ENCODE measurements at places on chromosomes 5 and 9. TPM values are rescaled to one million over a fixed set of nuclear protein-coding genes. Genes with fewer than 3 reads are reported as not detected.

Gene BDP1
- total RNA-seq, result 31.3 TPM

Gene AMBP
- total RNA-seq, result not detected

Gene ARID3C
- total RNA-seq, result 0.25 TPM

Gene TLN1
- 151 TPM for total RNA-seq

Gene IL13
- 0.17 TPM for total RNA-seq

DNA sequence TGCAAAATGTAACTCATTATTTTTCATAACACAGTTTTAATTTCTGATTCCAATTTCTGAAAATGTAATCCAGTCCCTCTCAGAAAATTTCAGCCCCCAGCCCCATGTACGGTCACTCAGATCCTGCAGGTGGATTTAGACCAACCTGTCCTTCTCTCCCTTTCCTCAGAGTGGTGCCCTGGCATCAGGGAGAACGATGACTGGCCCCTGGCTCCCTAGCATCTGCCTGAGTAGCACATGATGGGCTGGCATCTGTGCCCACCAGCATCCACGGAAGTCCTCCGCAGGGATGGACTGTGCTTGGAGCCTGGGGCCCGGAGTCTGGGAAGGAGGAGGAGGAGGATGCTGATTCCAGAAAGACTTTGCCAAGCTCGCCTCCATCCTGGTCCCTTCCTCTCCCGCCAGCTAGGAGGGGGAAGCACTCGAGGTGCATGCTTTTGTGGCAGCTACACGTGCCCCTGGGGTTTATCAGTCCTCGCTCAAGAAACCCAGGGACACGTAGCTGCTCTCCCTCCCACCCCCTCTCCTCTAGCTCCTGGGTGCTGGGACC is 54.4 kb upstream of the RUFY1 start:
- no peak overlapping the region for H3K27ac ChIP-seq
- no peaks in the 10 kb centered on the region for H3K27me3 ChIP-seq
- H3K36me3 ChIP-seq, result no peaks in the 10 kb centered on the region
- no peak for DNase-seq
- H3K4me1 ChIP-seq, result no peaks in the 10 kb centered on the region
- no peak overlapping the region for H3K4me3 ChIP-seq

DNA sequence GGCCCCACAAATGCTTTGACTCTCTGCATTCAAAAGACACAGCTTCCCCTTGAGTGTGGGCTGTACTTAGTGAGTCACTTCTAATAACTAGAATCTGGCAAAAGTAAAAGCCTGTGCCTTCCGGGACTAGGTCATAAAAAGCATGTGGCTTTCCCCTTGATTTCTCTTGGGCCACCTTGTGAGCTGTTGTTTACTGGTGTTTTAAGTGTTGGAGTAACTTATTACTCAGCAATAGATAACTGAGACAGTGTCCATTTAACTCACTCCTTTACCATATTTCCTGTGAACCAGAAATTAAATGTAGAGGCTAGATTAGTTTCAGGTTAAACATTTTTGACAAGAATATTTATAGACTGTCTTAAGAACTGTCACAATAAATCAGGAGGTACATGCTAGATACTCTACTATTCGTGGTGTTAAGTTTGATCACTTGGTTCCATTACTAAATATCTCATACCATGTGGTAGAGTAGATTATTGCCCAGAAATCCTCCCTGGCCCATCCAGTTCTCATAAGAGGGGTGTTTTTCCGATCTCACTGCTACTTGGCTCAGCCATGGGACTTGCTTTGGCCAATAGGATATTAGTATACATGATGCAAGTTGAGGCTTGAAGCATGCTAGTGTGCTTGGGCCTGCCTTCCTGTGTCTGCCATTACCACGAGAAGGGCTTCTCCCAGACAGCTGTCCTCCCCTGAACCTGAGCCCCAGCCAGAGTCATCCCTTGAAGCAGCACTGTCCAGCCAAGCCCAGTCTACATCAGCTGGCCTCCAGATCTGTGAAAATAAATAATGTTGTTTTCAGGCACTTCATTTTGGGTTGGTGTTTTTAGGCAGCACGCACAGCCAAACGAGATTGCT is 10.4 kb upstream of the CMBL start:
- no peak overlapping the region for H3K4me3 ChIP-seq
- H3K4me1 ChIP-seq, result no peaks in the 10 kb centered on the region
- no peak for DNase-seq
- no peaks in the 10 kb centered on the region for H3K36me3 ChIP-seq
- H3K27me3 ChIP-seq, result no peaks in the 10 kb centered on the region

DNA sequence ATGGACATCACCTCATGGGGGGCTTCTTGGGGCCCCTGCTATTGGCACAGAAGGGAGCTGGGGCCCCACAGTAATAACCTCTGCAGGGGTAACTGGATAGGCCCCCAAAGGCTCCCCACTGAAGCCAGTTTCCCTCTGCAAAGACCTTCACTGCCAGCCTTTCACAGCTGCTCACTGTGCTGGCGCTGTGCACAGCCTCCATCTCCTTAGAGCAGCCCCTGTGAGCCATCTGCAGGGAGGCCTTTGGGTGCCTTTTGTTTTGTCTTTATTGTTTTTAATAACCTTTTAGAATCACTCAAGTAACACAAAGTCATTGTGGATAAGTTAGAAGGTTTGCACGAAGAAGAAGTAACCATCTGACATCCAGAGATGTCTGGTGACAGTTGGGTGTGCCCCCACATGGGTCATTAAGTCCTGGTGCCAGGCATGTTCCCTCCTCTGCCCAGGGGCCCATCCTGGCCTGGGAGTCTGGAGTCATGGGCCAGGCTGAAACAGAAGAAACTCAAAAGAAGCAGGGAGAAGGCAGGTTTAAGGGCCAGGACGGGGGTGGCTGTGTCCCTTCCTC is 42.7 kb downstream of the NCS1 start:
- no peak for DNase-seq
- H3K27me3 ChIP-seq, result no peaks in the 10 kb centered on the region
- no peak overlapping the region for H3K27ac ChIP-seq
- H3K4me1 ChIP-seq, result no peaks in the 10 kb centered on the region

Gene GCNT4
- 7.2 TPM for total RNA-seq

GRCh38 chr5:176355400-176356178 is 6.0 kb downstream of the KIAA1191 start:
- no peak overlapping the region for H3K4me3 ChIP-seq
- H3K27me3 ChIP-seq, result no peaks in the 10 kb centered on the region
- H3K4me1 ChIP-seq, result peaks cover 13% of the 10 kb centered on the region
- peaks cover 80% of the 10 kb centered on the region for H3K36me3 ChIP-seq
- H3K27ac ChIP-seq, result no peak overlapping the region

DNA sequence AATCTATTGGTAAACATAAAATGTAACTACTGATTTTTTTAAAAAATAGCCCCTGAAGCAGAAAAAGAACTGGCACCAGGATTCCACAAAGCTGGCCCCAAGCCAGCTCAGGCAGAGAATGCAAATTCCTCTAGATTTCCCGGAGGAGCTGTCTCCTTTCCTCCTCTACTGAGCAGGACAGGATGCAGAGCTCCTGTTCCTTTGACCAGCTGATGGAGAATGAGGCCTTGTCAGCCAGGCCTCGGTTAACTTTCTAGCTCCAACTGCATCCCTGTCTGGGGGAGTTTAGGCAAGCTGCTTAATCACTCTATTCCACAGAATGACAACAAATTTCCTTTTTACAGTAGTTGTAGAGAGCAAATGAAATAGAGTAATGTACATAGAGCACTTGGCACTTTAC is 155.5 kb downstream of the GNAQ start:
- DNase-seq, result no peak
- H3K36me3 ChIP-seq, result peaks cover 5% of the 10 kb centered on the region
- H3K27me3 ChIP-seq, result no peaks in the 10 kb centered on the region
- no peak overlapping the region for H3K27ac ChIP-seq
- H3K4me3 ChIP-seq, result no peak overlapping the region

DNA sequence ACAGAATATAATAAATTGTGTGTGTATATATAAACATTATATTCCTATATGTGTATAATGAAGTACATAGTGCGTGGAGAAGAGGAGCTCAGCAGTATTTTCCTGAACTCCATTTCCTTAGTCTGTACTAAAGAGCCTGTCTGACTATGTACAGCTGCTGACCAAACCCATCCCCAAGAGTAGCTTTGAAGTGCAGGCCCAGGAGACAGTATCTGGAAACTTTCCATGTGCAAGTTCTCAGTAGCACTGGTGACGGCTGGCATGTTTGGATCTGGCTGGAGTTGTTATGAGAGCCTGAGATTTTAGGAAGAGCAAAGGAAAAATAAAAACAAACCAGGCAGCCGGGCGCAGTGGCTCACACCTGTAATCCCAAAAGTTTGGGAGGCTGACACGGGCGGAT is 244.2 kb downstream of the RFK start:
- H3K36me3 ChIP-seq, result no peaks in the 10 kb centered on the region
- no peak overlapping the region for H3K27ac ChIP-seq
- no peak overlapping the region for H3K4me3 ChIP-seq
- no peak for DNase-seq

Measured in CD4-positive, alpha-beta T cell (primary cell).